RPMI7951 (cell line): ENCODE measurements at places on chromosomes 1 and 21. TPM values are rescaled to one million over a fixed set of nuclear protein-coding genes. Genes with fewer than 3 reads are reported as not detected.

The MIXL1 gene
- total RNA-seq: not detected in 2 replicates

The TSTD1 gene
- total RNA-seq: 0.48 TPM in 1 of 2 replicates, not detected in the other

The RGL1 gene
- 19.2 and 23.6 TPM in 2 replicates for total RNA-seq

The SLC25A34 gene
- total RNA-seq: 0.12 and 0.29 TPM in 2 replicates

- peak; percentile 86 for DNase-seq
Observed at GRCh38 chr1:27598902-27599528, 4.9 kb downstream of the AHDC1 start.

- no peak for DNase-seq
Observed at GRCh38 chr1:79599257-79599656, 592.7 kb upstream of the ADGRL4 start.

GRCh38 chr1:160446945-160447600 lies 46.7 kb downstream of the VANGL2 start:
- DNase-seq: no peak

GRCh38 chr1:183871142-183871541 lies 66.2 kb downstream of the RGL1 start:
- DNase-seq: peak; percentile 64

DNA sequence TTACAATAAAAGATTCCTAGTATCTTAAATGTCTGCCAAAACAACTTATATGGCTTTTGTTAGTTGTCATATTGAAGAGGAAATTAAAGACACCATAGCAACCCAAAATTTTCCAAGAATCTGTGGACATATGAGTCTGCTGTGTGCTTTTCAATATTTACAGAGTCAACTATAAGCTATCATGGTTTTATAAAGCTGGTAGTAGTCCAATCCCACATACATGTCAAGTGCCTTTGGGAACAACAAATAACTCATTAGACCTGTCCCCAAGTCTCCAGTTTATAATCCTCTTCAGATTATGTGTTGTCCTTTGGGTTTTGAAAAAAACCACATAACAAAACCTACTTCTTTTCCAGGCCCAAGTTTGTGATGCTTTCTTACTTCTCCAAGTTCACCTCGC lies 293.8 kb upstream of the USP25 start:
- no peak for DNase-seq

DNA sequence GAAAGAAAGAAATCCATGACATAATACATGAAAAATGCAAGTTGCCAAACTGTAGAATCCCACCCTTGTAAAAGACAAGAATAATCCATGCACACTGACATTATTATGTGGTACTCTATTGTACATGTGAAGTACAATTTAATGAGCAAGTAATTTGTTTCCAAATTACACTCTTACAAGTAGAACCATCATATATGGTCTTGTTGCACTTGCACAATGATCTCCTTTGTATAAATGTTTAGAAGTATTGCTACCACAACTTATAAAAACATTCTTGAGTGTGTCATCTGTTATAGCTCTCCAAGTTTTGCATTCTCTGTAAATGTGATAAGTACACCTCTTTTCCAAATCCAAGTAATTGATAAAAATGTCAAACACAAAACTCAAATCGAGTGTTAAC lies 29.1 kb upstream of the ZNF281 start:
- peak; percentile 10 for DNase-seq
